Fibroblast of the aortic adventitia (primary cell): ENCODE measurements at places on chromosomes 2 and 18. TPM values are rescaled to one million over a fixed set of nuclear protein-coding genes. Genes with fewer than 3 reads are reported as not detected.

- DNase-seq, result no peak
Measured at GRCh38 chr2:56292951-56293350, 109.2 kb downstream of the CCDC85A start.

GRCh38 chr2:10312437-10312957, 9.8 kb downstream of the HPCAL1 start:
- DNase-seq, result no peak

- DNase-seq, result no peak
Measured at GRCh38 chr18:67531929-67532328, 15.4 kb upstream of the DSEL start.

ERBB4 gene
- 0.16 and 5.8 TPM in 2 replicates for total RNA-seq

NAGK gene
- 58.1 and 63.0 TPM in 2 replicates for total RNA-seq

- DNase-seq, result no peak
Measured at GRCh38 chr2:202290316-202290715, 24.8 kb downstream of the NOP58 start.
